Karpas-422 (cell line): ENCODE measurements at places on chromosomes 2 and 18.

- no peak for DNase-seq
These were observed 88.7 kb downstream of the TFCP2L1 start for GRCh38 chr2:121196132-121196848.

DNA sequence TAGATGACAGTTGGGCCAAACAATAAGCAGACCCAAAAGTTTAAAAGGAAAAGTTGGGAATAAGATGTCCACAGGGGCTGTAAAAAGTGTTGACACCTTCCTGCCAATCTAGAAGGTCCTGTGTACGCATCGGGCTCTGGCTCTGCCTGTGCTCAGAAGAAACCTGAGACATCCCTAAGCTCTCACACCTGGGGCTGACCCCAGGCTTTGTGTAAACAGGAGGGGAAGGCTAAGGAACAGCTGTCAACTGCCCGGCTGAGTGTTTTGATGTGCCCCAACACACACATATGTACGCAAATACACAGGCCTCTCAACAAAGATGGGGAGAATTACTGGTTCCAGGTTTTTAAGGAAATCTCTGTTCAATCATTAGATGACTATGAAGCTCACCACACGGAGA is 59.5 kb downstream of the TMEM131 start:
- peak; percentile 47 for DNase-seq

- no peak for DNase-seq
These were observed 2.8 kb downstream of the STAT1 start for GRCh38 chr2:191010887-191011885.

GRCh38 chr2:65482971-65483370 is 50.6 kb upstream of the SPRED2 start:
- DNase-seq: no peak

- DNase-seq: no peak
These were observed 14.7 kb downstream of the CUL3 start for GRCh38 chr2:224570328-224570993.

GRCh38 chr2:134932864-134933526 is 14.4 kb downstream of the CCNT2 start:
- DNase-seq: no peak

DNA sequence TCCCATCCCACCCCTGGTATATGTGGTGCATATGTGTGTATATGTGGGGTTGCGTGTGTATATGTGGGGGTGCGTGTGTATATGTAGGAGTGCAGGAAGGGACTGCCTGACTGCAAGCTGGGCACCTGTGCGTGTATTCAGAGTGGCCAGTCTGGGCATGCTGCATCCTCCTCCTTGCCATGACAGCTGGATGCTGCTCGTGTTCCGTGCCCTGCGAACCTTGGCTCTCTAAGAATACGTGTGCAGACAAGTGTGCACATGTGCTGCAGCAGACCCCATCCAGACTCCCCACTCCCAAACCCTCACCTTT is 222.1 kb downstream of the CELF4 start:
- DNase-seq: no peak

- DNase-seq: no peak
These were observed 74.6 kb downstream of the CCDC88A start for GRCh38 chr2:55345064-55345463.

DNA sequence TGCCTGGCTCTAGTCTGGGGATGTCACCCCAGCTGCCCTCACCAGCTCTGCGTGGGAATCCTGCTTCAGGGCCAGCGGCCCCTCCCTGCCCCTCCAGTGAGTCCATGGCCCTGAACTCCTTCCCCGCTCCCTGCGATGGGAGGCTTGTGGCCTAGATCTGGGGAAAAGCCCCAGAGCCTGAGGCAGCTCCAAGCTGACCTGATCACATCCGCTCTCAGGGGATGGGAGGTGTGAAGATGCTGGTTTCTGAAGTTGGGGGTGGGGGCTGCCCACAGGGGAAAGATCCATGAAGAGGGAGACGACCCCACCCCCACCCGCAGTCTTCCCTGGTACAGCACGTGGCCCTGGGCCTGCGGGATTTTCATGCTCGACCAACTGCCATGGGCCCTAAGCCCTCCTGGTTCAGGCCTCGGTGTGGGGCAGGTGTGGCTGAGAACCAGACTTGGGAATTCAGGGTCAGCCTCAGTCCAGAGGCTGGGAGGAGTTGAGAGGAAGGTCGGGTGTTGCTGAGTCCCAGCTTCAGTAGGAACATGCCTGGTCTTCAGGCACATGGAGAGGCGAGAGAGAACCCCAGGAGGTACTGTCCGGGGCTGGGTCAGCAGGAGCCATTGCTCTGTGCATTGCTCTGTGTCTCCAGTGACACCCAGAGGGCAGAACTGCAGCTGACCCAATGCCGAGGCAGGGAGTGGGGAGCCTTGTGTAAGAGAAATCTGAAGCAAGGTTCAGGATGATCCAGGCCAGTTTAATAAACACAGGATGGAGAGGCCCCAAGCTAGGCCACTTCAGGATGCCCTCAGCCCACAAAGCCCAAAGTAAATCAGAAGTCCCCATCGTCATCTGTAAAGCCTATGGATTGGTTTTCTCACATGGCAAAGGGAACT is 115.1 kb downstream of the CAPN13 start:
- no peak for DNase-seq

GRCh38 chr2:61471905-61472805 is 1.3 kb upstream of the USP34 start:
- DNase-seq: peak; percentile 81

- DNase-seq: peak; percentile 83
These were observed 77.3 kb upstream of the PHLPP1 start for GRCh38 chr18:62637807-62638687.

DNA sequence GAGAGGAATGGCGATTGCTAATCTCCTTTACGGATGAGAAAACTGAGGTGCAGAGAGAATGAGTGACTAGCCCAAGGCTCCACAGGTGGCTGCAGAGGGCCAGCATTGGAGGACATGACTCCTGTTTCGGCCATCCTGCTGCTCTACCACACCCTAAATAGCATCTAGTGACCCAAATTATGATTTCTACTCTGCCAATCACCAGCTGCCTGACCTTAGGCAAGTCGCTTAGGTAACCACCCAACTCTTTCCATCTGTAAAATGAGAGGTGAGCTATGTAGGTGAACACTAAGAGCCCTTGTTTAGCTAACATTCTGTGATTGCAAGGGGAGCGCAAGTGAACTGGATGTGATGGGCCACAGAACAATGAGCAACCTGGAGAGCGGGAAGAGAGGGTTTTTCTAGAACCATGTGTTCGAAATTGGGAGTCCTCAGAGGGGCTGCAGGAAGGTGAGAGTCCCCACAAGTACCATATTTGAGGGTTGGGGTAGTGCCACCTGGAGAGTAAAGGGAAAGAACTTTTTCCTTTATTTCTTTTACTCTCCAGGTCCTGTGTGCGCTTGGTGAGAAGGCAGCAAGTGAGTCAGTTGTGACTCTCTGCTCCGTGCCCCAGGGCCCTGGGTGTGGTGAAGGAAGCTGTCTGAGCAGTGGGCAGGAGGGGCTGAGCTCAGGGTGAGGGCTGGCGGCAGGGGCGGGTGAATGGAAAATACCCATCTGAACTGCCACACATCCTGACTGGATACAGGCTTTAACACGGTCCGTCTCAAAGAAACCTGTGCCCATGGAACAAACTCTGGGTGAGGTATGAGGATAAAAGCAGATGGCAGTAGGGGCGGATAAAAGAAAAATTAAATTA is 2.4 kb downstream of the CYP27C1 start:
- no peak for DNase-seq

DNA sequence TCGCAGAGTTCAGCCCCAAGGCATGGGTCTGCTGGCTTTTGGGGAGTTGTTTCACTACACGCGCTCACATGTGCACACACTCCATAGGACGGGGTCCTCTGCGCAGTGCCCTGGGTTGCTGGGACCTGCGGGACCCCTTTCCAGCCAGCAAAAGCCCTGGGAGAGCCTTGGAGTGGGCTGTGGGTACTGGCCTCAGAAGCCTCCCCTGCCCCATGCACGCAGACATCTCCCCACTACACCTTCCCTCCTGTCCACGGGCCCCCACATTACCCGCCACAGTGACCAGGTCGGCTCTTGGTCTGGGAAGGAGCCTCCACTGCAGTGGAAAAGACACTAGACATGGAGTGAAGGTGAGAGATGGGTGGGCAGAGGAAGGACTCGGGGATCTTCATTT is 48.5 kb downstream of the FAM168B start:
- DNase-seq: no peak

DNA sequence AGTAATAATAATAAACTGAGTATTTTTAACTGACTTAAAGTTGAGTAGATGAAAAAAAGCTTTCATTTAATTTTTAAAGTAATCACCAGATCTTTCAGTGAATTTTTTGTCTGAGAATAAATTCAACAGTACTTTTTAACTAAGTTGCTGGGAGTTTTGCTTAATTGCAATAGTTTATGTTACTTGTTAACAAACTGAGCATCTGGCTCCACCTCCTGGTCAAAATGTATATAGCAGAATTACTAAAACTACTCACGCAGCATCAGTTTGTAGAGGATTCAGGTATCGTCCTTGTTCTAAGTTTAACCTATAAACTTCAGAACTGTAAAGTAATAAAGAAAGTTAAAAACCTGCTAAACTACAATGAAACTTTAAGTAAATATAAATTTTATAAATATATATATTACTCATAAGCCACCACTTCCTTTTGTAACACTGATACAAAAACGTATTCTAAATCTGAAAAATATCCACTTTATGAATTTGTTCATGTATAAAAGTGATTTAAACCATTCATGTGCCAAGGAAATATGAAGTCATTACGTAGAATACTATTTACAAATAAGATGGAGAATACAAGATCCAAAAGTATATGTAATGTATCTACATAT is 21.3 kb downstream of the NOL10 start:
- DNase-seq: peak; percentile 89

GRCh38 chr2:62217421-62217820 is 21.5 kb downstream of the B3GNT2 start:
- DNase-seq: no peak

GRCh38 chr2:29218550-29219125 is 103.4 kb downstream of the CLIP4 start:
- no peak for DNase-seq

- DNase-seq: no peak
These were observed 10.3 kb upstream of the MALT1 start for GRCh38 chr18:58660915-58661314.

DNA sequence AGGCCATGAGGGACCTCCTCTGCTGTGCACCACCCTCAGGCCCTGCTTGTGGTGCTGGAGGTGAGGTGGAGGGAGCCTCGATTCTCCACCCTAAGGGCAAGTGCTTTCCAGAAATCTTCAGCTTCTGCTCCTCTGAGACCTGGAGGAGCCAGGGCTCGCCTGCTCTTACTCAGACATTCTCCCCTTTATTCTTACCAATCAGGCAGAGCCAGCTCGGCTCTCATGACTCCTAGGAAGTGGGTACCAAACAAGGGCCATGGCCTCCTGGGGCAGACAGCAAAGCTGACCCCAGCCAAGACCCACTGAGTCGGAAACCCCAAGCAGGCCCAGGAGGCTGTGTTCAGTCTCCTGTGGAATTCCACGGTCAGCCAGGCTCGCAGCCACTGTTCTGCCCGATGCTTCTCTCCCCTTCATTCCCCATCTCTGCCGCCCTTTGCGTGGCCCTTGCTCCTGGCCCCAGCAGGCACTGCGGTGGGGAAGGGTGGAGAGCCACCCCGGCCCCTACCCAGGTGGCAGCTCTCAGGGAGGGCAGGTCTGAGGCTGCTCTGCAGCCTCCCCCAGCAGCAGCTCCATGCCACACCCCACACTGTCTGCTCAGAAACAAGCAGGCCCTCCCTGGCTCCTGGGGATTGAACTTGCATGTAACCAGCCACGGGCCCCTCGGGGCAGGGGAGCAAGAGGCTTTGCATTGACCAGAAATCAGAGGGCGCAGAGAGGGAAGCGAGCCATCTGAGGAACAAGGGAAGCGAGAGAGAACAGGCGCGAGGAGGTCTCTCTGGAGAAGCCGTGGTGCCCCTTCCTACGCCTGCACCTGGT is 24.0 kb downstream of the HS1BP3 start:
- DNase-seq: no peak

- DNase-seq: no peak
These were observed 635.7 kb upstream of the NRXN1 start for GRCh38 chr2:51667679-51668078.
